ENCODE measurements at places on chromosomes 7 and 10.

- no peak for DNase-seq
Measured at GRCh38 chr7:106962751-106963150, 81.8 kb upstream of the PRKAR2B start.

- DNase-seq = peak; percentile 35
Measured at GRCh38 chr7:130649004-130649790, 19.4 kb downstream of the COPG2 start.

- no peak for DNase-seq
Measured at GRCh38 chr10:21170216-21170615, 273.1 kb upstream of the NEBL start.

DNA sequence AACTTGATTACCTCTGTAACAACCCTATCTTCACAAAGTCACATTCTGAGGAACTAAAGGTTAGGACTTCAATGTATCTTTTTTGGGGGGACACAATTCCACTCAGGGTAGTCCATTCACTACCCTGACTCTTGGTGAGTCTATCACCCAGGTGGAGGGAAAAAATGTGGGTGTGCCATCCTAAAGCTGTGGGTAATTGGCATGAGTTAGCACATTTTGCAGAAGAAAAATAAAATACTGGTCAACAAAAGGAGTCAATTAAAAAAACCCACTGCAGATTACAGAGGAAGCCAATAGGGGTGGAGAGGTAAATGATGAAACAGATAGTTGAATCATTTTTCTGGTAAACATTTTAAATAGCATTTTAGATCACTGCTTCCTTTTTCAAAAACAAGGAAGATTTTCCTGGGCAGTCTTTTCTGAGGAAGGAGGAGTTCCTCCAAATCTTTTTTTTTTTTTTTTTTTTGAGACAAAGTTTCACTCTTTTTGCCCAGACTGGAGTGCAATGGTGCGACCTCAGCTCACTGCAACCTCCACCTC, 5.1 kb upstream of the BLVRA start:
- no peak for DNase-seq

GRCh38 chr10:114115661-114116445, 58.1 kb downstream of the CCDC186 start:
- DNase-seq = no peak

Data from stimulated activated CD4-positive, alpha-beta T cell treated with anti-CD3 and anti-CD28 coated beads, Interleukin-15, amount 100 ng/mL, for 24 hours (primary cell).